Lower lobe of right lung (tissue), 2 donors: ENCODE measurements at places on chromosomes 2 and 18. TPM values are rescaled to one million over a fixed set of nuclear protein-coding genes. Genes with fewer than 3 reads are reported as not detected.

LYPD6B gene
- total RNA-seq: 2.0 TPM

LOXL3 gene
- 12.1 TPM for total RNA-seq

NR4A2 gene
- 4.0 TPM for total RNA-seq

NEU4 gene
- not detected for total RNA-seq

ANKRD29 gene
- 56.5 TPM for total RNA-seq

OTOS gene
- not detected for total RNA-seq

AP1S3 gene
- total RNA-seq: 6.4 TPM

CLIP4 gene
- 64.6 TPM for total RNA-seq

ITGA6 gene
- total RNA-seq: 70.4 TPM

LOXHD1 gene
- 2.9 TPM for total RNA-seq

RESP18 gene
- total RNA-seq: not detected

SEMA4F gene
- 12.0 TPM for total RNA-seq
